ENCODE measurements at places on chromosomes 1 and 21. TPM values are rescaled to one million over a fixed set of nuclear protein-coding genes. Genes with fewer than 3 reads are reported as not detected.

- DNase-seq: no peak
Measured at GRCh38 chr1:174352117-174352516, 95.6 kb upstream of the GPR52 start.

The ANGPTL3 gene
- not detected for total RNA-seq

DNA sequence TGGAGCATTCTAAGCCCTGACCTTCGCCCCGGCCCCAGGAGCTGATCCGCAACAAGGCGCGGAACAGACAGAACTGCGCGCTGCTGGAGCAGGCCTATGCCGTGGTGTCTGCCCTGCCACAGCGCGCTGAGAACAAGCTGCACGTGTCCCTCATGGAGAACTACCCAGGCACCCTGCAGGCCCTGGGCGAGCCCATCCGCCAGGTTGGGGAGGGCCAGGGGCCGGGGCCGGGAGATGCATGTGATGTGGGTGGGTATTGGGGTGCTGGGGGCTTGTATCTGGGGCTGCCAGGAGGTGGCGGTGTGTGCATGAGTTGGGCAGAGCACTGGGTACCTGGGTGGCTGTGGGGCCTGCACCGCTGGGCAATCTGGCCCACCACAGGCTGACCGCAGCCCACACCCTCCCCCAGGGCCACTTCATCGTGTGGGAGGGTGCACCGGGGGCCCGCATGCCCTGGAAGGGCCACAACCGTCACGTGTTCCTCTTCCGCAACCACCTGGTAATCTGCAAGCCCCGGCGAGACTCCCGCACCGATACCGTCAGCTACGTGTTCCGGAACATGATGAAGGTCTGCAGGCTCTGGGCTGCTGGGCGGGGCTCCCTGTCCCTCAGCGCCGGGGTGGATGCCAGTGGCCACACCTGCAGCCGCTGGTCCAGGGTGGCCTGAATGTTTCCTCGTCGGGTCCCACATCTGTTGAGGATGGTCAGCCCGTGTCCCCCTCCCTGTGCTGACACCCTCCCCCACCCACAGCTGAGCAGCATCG is 65.8 kb downstream of the TRIM11 start:
- DNase-seq: peak; percentile 6

The NTRK1 gene
- 0.67 TPM for total RNA-seq

DNA sequence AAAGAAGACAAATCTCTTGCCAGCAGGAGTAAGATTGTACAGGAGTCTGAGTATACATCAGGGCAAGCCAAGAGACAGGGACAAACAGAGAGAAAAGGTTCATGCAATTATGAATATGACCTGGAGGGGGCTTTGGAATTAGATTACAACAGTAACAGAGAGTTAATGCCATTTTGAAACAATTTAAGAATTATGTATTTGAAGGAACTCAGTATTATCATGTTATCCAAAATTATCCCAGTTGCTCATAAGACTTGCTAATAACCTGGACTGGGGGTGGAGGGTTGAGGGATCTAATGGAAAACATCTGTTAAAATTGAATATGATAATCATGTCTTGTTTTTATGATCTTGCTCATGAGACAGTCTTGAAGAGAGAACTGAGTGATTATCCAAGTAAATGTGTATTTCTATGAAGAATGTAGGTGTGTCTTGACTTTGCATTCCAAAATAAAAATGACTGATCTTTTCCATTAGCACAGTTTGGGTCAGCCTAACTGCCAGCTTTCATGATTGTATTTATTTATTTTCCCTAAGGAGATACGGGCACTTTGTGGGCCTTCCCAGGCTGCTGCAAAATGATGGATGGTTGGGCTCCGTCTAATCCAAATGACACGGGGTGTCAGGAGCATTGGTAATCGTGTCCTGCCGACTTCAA is 117.7 kb downstream of the ERG start:
- DNase-seq: no peak

The FPGT gene
- 5.2 TPM for total RNA-seq

DNA sequence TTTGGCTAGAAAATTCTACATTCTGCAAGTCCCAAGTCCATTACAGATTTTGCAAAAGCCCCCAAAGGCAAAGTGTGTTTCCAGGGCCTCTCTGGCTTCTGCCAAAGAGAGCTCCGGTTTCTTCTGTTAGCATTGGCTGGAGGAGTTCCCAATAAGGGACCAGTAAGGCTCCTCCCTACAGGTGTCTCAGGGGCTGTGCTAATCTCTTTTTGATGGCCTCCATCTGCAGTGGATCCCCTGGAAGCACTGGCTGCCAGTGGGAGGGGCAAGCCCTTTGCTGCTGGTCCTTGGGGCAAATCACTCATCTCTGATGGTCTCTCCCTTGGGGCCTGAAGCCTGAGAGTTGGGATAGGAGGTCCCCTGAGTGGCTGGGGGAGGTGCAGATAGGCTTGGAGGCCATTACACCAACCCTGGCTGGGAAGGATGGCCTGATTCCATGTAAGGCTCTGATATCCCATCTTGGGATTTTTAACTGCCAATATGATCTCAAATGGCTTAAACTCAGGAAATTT is 89.1 kb upstream of the USP24 start:
- no peak for DNase-seq

DNA sequence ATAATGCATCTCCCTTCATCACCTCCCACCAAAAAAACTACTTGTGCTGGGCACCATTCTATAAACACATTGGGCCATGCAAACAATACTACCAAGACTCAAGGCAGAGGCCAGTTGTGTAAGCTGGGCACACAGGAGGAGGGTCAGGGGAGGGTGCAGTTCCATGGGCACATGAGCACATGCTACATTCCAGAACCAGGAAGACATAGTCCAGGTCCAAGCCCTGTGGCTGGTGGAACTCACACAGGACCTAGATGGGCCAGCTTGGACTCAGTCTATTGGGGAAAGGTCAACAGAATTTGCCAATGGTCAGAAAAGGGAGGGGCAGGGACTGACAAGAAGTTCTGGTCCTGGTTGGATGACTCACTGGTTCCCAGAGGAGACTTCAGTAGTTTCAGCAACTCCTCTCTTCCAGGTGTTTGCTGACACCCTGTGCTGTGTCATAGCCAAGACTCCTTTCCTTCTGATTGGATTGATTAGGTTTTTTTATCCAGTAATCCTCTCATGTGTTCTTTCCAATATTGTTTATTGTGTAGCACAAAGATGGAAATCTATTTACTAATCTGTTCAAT is 249.7 kb downstream of the C1orf94 start:
- no peak for DNase-seq

- DNase-seq: no peak
Measured at GRCh38 chr1:233635765-233636502, 22.0 kb downstream of the KCNK1 start.

The KCNJ9 gene
- not detected for total RNA-seq

DNA sequence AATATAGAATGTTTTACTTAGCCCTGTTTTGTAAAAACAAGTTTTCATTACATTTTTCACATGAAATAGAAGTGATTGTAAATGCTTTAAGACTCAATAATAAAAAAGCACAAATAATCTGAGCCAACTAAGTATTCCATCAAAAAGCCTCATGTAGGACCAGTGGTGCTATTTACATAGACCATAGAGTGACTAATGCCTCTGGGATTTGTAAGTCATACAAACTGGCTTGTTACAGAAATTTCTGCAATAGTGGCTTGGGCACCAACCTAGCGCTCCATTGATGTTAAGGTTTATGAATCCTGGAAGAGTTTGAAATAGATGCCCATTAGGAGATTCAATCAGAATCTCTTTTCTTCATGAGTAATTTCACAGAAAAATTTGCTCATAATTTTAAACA is 31.9 kb downstream of the ZMYM1 start:
- DNase-seq: no peak

The VWA5B1 gene
- total RNA-seq: 0.13 TPM

GRCh38 chr1:234628089-234628488 is 18.1 kb upstream of the IRF2BP2 start:
- no peak for DNase-seq

GRCh38 chr1:19385869-19386591 is 73.9 kb downstream of the SLC66A1 start:
- no peak for DNase-seq

- no peak for DNase-seq
Measured at GRCh38 chr1:228697207-228698016, 37.9 kb upstream of the RHOU start.

GRCh38 chr21:31558962-31559367 is 100.5 kb upstream of the SOD1 start:
- DNase-seq: peak; percentile 87

- no peak for DNase-seq
Measured at GRCh38 chr1:40232444-40232843, 15.3 kb upstream of the TMCO2 start.

Data from T-helper 17 cell (primary cell).